ENCODE measurements at places on chromosomes 1 and 21. TPM values are rescaled to one million over a fixed set of nuclear protein-coding genes. Genes with fewer than 3 reads are reported as not detected.

DNA sequence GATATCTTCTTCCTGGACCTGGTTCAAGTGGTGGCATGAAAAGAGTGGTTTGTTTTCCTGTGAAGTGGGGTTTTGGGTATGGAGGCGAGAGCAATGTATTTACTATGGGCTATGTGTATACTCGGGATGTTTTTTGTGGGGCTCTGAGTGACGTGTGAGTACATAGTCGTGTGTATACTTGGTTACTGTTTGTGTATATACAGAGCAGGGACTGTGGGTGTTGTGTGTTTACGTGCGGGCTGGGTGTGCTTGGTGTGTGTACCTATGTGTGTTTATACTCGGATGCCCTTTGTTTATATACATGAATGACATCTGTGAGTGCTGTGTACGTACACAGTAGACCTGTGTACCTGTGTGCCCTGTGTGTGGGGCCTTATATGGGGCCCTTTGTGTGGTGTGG, 50.0 kb downstream of the YARS1 start:
- no peak for DNase-seq

GRCh38 chr1:20997602-20998224, 179.0 kb downstream of the EIF4G3 start:
- DNase-seq: no peak

DNA sequence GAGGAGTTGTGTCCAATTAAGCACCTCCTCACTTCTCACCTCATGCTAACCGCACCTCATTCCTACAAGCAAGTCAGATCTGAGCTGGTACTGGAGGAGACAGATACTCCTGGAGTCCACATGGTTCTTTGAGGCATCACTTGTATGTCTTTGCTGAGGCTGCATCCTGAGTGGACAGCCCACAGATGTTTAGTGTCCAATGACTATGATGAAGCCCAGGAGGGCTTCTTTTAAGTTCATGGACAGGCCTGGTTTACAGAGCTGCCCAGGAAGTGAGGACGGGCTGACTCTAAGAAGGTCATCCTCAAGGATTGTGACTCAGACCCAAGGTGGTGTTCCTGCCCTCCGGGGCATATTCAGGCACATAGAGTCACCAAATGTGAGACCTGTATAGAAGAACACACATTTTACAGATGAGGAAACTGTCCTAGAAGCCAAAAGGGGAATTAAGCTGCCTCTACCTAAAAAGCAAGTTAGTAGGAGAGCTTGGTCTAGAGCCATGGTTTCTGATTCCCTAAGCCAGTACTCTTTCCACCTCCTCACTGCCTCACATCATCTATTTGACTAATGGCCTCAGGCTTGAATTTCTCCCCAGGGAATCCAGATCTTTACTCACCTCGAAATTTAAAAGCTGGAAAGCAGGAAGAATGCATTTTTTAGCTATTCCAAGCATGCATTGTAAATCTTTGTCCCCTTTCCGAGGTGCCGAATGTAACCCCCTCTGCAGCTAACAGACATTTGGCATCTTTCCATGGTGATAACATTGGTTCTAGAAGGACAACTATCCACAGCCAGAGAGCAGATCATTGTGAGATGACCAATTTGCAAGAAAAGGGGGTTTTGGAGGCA, 228.1 kb downstream of the OMA1 start:
- DNase-seq: no peak

DNA sequence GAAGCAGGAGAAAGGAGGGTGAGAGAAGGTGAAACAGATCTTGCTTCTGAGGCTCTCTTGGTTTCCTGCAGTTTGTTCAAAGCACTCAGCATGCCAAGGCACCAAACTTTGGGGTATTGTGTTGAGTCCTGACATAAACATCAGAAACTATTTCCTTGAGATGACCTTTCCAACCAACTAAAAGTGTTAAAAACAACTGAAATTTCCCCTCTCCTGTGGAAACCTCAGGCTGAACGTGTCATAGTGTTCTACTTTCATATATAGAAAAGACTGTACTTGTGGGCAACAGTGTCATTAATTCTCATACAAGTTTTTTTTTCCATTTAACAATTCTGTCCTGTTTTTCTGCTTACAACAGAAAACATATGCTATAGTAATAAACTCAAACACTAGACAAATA, 6.3 kb upstream of the LYST start:
- no peak for DNase-seq

DNA sequence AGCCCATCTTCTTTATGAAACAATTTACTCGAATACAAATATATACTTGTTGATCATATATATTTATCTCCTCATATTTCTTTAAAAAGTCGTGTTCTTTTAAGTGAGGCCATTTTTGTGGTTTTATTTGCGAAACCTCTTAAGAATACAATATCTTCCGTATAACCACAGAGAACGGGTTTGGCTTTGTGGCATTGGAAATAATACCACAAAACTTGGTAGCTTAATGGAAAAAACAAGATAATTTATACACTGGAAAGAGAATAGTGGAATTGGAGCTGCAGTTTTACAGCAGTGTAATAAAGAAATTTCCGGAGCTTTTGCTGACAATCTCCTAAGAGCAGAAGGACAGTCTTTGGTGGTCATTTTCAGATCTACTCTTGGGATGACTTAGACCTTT, 29.4 kb downstream of the PTGFR start:
- DNase-seq: no peak

DNA sequence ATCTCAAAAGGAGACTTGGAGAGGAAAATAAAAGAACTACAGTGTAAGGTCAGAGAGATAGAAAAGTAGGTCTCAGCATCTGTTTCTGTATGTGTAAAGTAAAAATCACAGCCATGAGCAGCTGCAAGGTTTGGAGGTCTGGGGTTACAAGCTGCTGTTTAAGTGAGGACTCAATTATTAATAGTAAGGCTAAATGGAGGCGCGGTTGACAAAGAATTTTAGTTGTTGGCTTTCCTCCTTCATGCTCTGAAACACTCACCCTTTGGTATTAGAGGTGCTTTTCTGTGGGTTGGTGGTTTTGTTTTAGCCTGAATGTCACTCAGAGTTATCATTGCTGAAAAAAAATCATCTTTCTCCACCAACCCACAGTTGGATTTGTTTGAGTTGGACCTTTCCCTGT, 59.8 kb upstream of the HAO2 start:
- DNase-seq: no peak

DNA sequence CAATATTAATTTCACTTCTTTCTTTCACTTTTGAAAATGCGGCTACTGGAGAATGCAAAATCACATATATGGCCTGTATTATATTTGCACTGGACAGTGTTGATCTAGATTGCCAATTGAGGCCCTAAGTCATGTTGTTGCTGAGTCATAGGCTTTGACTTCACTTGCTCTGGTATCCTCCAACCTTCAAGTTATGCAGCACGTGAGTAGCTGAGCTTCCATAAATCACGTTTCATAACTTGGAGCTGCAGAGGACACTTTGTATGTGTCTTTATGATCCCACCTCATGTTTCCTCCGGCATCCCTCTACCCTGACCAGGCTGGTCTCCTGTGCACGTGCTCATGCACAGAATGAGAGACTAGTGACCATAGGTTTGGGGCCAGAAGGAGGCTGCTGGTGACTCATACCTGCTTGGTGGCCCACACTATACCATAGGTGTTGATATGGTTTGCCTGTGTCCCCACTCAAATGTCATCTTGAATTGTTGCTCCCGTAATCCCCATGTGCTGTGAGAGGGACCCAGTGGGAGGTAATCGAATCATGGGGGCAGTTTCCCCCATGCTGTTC, 103.0 kb upstream of the TSPAN2 start:
- no peak for DNase-seq

DNA sequence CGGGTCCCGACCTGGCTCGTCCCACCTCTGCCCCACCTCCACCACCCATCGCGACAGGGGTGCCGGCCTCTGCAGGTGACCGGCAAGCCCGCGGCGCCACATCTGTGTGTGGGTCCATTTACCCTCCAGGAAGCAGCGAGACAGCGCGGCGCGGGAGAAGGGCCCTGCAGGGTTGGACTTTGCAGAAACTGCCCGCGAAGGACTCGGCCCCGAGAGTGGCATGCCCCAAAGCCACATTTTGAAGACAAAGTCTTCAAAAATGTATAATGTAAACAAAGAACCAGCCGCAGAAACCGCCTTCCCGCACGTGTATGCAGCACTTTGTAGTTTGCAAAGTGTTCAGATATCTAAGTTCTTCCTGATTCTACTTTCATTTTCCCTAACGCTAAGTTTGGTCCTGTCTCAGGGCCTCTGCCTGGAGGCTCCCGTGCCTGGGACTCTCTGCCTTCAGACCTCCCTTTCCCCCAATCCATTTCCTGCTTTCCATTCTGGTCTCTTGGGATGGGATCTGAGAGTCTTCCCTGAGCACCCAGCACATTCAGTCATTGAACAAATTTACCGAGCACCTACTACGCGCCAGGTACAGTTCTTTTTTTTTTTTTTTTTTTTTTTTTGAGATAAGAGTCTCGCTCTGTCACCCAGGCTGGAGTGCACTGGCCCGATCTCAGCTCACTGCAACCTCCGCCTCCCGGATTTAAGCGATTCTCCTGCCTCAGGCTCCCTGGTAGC, 524 bp upstream of the TMCO4 start:
- peak; percentile 31 for DNase-seq

DNA sequence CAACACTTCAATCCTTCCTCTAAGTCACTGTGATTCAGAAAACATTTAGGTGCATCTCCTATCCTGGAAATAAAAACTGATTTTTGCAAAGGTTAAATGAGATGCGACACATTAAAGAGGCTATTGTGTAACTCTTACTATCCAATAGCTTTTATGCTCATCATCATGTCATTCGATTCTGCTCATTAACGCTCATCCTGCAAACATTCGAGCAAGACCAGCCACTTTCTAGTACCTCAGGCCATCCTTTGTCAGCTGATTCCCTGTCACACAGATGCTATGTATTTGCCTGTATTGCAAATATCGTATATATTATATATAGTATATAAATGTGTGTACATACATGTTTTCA, 131.6 kb downstream of the TLR5 start:
- DNase-seq: no peak

- no peak for DNase-seq
These were observed 43.3 kb downstream of the S100B start for GRCh38 chr21:46561445-46562090.

DNA sequence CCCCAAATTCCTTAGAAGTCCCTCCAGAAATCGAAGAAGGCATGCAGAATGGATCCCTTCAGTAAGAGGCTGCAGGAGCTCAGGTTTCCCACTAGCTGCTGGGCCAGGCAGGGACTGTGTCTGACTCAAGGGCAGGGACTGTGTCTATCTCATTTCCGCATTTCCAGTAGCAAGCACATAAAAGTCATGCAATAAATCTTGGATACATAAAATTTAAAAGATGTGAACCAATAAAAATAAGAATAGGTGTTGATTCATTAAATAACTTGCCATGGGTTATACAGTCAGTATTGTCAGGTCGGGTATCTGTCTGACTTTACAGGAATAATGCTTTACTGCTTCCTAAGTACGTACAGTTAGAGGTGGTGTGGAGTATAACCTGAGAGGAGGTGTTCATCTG, 15.2 kb downstream of the PM20D1 start:
- DNase-seq: no peak

DNA sequence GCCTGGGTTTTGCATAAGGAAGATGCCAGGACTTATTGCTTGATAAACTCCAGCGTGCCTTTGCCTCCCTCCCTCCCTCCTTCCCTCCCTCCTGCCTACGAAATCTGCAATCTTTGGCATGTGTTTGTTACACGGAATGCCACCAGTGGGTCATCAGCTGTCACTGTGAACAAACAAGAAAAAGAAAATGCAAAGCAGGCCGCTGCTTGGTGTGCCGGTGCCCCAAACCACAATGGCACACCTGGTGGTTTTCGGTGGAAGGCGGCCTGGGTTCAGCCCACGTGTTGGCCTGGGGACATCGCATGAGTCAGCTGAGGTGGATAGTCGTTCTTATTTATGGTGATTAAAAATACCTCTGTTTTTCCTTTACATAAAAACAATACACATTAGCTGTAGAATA, 16.3 kb upstream of the IFNLR1 start:
- no peak for DNase-seq

GRCh38 chr1:35845766-35846165, 37.2 kb upstream of the AGO1 start:
- DNase-seq: no peak

GRCh38 chr1:160131803-160132565, 16.4 kb downstream of the ATP1A2 start:
- DNase-seq: no peak

KRTAP7-1 gene
- polyA plus RNA-seq: not detected

FAM72C gene
- polyA plus RNA-seq: 0.20 TPM

PLEKHN1 gene
- polyA plus RNA-seq: not detected

LCE2C gene
- polyA plus RNA-seq: not detected

TEX50 gene
- polyA plus RNA-seq: not detected

ELF3 gene
- polyA plus RNA-seq: not detected

All from naive B cell (primary cell).